Activated CD8-positive, alpha-beta memory T cell treated with anti-CD3 and anti-CD28 coated beads for 1 hour (primary cell): ENCODE measurements at places on chromosomes 5 and 9.

DNA sequence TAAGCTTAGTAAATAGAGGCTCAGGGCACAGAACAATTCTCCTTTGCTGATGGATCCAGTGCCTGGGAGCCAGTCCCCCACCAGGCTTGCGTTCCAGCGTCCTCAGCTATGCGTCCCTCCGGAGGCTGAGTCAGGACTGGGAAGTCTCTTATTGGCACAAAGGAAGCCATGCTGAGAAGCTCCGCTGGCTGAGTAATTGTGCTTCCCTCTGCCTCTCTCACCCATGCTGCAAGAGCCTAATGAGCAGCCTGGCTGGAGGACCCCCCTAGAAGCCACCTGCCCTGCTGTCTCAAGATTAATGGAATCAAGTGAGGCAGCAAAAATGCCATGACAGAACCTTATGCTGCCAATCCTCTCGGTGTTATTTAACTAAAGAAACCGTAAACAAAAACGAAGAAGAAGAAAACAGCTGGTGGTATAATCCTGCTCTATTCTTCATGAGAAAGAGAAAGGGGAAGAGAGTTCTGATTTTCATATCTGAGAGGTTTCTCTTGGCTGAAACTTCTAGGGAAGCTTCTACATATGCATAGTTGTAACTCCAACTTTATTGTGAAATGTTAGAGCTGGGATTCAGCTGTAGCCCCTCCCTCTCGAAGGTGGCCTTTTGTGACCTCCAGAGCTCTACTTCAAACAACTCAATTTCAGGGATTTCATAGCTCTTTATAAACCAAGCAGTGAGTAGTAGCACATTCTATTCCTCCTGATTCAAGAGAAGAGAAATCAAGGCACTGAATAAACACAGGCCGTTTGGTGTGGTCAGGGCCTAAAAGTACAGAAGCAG, 185.4 kb upstream of the SEMA6A start:
- DNase-seq = no peak

- no peak for DNase-seq
Measured at GRCh38 chr5:98200726-98201541, 572.5 kb upstream of the RGMB start.

DNA sequence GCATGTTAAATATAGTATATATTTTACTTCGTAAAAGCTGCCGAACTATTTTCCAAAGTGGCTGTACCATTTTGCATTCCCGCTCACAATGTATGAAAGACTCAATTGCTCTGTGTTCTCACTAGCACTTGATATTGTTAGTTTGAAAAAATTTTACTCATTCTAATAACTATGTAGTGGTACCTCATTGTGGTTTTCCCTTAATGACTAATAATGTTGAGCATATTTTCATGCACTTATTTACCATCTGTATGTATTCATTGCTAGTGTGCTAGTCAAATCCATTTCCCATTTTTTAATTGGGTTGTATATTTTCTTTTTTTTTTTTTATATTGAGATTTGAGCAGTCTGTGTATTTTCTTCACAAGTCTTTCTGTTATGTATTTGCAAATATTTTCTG, 58.4 kb downstream of the RANBP17 start:
- DNase-seq = no peak

DNA sequence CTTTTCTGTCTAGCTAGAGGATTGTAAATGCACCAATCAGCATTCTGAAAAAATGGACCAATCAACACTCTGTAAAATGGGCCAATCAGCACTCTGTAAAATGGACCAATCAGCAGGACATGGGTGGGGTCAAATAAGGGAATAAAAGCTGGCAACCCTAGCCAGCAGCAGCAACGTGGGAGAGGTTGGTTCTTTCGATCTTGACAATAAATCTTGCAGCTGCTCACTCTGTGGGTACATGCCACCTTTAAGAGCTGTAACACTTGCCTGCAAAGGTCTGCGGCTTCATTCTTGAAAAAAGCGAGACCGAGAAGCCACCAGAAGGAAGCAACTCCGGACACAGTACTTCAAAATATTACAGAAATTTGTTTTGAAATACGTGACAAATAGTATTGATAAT, 424.6 kb upstream of the CDH9 start:
- no peak for DNase-seq

DNA sequence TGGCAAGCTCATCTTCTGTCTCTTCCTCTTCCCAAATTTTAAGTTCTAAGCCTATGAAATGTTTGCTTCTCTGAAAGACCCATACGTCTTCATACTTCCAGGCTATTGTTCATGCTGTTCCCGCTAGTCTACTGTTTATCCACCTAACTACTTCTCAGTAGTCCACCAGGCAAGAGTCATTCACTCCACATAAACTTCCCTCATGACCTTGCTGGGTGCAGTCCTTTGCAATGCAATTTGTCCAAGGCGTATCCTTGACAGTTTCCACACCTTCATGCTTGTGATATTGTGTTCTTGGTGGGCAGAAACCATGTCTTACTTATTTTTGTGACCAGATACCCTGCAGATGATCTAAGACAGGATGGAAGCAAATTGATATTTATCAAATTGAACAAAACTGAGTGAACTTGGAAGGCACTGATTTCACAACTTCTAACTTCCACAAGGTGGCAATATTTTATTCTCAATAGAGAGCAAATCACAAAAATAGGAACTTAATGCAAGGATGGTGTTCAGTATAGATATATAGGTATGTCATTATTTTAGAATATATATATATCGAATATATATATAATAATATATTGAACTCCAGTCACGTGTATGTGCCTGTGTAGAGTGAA, 30.3 kb downstream of the TYRP1 start:
- DNase-seq = no peak

DNA sequence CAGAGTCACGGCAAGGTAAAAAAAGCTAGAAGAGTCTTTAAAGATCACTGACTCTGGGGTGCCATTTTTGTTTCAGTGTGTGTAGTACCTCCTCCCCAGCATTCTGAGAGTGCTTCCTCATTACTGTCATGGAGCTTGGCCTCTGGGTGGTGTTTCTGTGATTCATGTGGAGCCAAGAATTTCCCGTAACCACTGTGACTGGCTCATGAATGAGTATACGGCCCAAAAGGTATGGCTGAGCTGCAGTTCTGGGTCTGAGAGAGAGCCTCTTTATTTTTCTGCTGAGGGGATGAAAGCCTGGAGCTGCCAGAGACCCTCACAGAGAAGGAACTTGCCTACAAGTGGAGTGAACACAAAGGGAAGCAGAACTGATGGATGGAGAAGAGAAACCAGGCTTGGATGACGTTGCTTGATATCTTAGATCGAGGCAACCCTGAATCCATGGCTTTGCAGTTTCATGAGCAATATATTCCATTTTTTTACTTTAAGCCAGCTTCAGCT, 85.6 kb downstream of the PTTG1 start:
- DNase-seq = no peak

GRCh38 chr5:179568721-179569120, 18.4 kb downstream of the RUFY1 start:
- no peak for DNase-seq

DNA sequence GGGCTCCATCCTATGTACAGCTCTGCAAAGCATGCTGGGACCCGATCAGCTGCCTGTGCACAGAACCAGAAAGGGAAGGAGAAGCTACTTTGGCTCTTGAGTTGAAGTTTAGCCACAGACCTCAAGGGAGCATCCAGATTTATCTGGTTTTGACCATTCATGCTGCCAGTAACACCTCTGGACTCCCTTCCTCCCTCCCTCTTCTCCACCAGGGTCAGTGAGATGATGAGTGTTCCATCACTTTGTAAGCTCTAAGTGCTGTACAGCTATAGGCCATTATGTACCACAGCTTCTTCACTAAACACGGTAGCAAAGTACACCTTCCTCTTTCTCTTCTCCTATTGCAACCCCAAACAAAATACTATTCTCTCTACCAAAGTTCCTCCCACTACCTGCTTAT, 77.9 kb downstream of the GLIS3 start:
- DNase-seq = no peak

DNA sequence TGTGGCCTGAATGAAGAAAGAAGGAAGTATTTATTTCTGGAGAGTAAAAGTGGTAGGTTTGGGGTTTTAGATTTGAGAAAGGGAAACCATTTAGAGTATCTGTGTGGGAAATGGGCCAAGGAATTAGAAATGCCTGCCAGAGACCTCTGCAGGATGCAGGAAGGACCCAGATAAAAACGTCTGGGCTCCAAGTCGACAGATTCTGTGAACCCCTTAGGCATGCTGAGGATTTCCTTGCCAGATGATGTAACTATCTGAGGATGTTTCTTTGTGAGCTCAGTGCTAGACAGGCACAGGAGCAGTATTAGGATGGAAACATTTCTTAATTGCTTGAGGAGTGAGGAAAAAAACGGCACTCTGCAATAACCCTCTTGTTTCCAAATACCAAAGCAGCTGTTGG, 251.8 kb upstream of the DMRT1 start:
- DNase-seq = no peak

- DNase-seq = no peak
Measured at GRCh38 chr5:449151-449550, 6.2 kb downstream of the EXOC3 start.

GRCh38 chr5:140240987-140241706, 61.8 kb downstream of the PFDN1 start:
- DNase-seq = no peak

GRCh38 chr9:104974053-104974962, 46.4 kb upstream of the ABCA1 start:
- no peak for DNase-seq
